ENCODE measurements at places on chromosomes 7 and 10.

GRCh38 chr7:26841003-26841739 lies 23.2 kb downstream of the SKAP2 start:
- no peak for DNase-seq

DNA sequence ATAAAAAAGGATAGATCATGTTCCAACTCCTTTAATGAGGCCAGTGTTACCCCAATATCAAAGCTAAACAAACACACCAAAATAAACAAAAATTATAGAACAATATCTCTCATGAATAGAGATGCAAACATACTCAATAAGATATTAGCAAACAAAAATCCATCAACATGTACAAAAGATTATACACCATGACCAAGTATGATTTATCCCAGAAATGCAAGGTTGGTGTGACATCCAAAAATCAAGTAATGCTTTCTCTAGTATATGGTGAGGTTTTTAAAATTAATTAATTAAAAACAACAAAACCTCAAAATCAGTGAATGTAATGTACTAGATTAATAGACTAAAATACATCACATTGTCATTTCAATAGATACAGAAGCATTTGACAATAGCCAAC lies 11.0 kb upstream of the MSMB start:
- DNase-seq = no peak

DNA sequence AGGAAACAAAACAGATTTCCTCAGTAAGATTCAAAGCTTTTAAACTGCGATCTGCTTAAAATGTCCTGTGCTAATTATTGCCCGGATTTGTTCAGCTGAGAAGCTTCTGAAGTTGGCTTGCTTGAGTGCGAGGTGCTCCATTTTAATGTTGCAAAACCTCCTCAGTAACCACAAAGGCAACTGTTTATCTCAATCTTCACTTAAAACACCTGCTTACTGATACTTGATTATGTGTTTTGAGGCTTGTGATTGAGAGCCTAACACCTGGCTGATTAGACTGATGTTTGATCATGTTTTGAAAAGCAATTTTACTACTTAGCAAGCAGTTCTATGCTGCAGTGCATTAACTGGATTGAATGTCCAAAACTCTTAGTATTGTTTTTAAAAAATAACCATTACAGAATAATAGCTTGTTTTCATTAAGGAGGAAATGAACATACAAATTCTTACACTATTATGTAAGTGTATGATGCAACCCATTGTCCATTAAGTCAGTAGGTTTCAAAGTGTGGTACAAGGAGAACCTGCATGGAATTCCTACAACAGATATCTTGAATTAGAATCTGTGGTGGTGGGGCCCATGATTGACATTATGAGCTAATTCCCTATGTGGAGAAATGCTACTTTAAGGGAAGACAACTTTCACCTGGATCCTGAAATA lies 96.9 kb upstream of the FAM180A start:
- no peak for DNase-seq

- no peak for DNase-seq
Observed at GRCh38 chr7:112782498-112782897, 7.7 kb downstream of the TMEM168 start.

DNA sequence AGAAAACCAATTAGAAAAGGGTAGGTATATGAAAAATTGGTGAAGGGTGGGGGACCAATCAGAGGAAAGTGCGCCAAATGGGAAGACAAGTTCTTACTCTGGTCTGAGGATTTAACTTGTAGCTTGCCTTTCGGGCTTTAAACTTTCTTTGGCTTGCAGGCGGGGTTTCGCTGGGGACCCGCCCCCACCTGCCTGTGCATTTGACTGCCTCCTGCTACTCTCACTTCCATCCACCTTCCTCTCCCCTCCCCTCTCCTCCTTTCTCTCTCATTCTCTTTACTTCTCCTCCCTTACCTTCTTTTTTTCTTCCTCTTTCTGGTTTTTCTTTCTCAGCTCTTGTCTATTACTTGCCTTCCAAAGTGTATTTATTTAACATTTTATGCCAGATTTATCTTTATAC lies 278.8 kb downstream of the DNAJB9 start:
- no peak for DNase-seq

DNA sequence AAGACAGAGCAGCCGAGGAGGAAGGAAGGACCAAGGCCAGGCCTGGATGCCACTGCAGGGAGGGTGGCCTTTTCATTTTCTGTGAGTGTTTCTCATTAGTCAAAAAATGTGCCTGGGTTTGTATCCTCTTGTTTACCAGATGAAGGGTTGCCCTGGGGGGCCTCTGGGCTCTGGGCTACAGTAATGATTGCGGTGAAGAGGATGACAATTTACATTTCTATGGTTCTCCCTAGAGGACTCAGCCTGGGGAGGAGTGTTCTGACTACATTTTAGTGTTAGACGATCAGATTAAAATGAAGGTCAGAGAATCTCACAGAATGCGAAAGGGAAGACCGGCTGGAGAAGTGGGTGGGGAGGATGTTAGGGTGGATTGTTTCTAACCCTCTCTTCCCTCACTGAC lies 108.0 kb upstream of the KMT2C start:
- DNase-seq = no peak

GRCh38 chr7:2818121-2818520 lies 26.0 kb downstream of the GNA12 start:
- no peak for DNase-seq

- DNase-seq = no peak
Observed at GRCh38 chr10:9535744-9536143, 1481.3 kb downstream of the GATA3 start.

GRCh38 chr10:78830976-78831375 lies 237.8 kb upstream of the ZMIZ1 start:
- DNase-seq = no peak

- DNase-seq = no peak
Observed at GRCh38 chr7:641269-641671, 85.2 kb upstream of the DNAAF5 start.

- no peak for DNase-seq
Observed at GRCh38 chr7:67781841-67782240, 785.2 kb downstream of the TYW1 start.

GRCh38 chr7:34928560-34928959 lies 108.7 kb downstream of the DPY19L1 start:
- no peak for DNase-seq

DNA sequence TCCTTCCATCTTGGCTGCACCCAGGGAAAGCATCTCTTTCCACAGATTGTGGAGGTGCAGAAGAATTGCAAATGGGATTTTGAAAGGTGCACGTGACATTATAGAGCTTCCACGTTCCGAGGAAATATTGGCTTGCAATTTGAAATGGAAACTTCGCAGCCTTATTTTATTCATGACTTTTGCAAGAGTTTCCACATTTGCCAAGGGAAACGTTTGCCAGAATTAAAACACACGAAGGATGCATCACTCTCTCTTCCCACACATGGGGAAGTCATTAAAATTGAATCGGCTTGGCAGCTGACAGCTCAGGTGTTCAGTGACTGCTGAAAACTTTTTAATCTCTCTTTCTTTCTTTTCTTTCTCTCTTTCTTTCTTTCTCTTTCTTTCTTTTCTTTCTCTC lies 475.4 kb upstream of the IGFBP3 start:
- DNase-seq = no peak

DNA sequence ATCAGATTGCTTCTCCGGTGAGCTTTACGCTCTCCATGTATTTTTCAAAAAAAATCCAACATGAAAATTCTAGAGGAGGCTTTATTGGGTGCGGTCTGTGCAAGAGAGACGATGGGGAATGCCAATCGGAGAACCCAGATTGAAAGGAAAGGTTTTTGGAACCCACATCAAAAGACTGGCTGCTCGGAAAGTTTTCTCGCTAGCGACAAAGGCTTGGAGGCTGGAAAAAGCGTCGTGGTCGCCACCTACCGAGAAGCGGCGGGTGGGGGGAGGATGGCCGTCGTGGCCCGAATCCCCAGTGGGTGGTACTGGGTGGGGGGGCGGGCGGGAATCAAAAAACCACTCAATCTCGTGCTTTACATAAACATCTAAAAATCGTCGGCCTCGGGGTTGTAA lies 1.1 kb upstream of the GTF2I start:
- peak; percentile 62 for DNase-seq

DNA sequence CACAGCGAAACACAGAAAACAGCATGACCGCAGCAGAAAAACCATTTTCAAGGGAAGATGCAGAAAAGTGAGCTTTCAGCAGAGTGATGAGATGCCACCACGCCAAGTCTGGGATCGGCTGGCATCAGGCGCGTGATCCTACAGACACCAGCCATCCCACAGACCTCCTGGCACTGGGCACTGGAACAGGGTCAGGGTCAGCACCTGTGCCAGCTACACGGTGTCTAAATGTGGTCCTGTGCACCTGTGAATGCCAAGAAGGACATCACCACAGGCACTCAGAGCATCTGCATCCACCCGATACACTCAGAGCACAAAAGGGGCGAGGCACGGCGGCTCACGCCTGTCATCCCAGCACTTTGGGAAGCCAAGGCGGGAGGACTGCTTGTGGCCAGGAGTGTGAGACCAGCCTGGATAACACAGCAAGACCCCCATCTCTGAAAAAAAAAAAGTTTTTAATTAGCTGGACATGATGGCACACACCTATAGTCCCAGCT lies 31.5 kb downstream of the STK32C start:
- no peak for DNase-seq

GRCh38 chr10:48691812-48692528 lies 7.3 kb downstream of the WDFY4 start:
- DNase-seq = no peak

DNA sequence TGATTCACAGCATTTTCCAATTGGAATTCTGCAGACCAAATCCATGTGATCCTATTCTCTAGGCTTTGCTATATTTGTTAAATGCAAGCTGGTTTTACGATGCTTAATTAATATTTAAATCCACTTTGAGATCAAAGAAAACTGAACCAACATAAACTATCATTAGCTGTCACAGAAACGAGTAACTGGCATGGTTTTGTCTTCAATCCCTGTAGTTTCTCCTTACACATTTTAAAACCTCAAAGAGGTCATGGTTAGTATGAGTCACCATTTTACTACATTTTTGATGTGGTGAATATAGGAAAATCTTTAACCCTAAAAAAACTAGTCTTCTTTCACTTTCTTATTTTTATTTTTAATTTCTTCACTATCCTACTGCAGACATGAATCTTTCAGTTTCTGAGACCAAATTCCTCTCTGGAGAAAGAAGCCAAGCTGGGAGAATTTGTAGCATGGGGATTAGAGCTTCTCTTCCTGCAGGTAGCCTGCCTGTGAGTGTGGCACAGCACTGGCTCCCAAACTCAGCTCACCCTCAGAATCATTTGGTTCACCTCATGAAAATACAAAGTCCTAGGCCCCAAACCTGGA lies 8.7 kb upstream of the LIPM start:
- peak; percentile 45 for DNase-seq

DNA sequence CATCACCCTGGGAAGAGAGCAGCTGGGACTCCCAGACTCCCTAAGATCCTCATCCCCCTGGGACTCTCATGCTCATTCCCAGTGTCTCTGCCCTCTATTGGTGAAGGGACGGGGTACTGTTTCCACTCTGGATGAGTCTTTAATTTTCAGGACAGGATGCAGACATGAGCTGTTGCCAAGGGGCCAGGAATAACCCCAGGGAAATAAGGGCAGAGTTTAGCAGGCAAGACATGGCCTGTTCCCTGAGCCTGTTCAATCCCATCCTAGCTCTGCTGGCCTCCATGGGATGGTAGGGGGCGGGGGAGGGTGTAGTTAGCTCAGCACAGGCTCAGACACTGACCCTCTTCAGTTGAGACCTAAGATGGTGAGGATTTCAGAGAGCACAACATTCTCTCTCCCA lies 14.0 kb downstream of the C10orf105 start:
- DNase-seq = no peak

DNA sequence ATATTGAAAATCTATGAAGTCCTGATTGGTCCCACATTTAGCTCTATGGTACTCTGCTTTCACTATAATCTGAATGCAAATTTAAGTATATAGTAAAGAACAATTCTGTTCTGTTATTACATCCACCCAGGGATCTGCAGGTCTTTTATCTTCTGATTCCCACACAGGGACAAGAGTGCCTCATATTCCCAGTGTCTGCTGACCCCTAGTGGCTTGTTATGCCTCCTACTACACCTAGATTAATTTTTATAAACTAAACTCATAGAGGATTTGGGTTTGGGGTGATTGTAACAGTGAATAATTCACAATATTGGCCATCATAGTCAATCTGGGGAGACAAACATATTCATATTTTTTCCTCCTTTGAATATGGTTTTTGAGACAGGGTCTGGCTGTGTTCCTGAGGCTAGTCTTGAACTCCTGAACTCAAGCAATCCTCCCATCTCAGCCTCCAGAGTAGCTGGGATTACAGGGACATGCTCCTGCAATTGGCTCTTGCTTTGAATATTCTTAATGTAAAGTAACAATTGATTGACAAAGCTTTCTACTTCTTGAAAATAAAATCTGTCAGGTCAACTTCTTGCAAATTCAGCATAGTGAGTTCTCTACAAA lies 282.1 kb downstream of the KCND2 start:
- DNase-seq = no peak

DNA sequence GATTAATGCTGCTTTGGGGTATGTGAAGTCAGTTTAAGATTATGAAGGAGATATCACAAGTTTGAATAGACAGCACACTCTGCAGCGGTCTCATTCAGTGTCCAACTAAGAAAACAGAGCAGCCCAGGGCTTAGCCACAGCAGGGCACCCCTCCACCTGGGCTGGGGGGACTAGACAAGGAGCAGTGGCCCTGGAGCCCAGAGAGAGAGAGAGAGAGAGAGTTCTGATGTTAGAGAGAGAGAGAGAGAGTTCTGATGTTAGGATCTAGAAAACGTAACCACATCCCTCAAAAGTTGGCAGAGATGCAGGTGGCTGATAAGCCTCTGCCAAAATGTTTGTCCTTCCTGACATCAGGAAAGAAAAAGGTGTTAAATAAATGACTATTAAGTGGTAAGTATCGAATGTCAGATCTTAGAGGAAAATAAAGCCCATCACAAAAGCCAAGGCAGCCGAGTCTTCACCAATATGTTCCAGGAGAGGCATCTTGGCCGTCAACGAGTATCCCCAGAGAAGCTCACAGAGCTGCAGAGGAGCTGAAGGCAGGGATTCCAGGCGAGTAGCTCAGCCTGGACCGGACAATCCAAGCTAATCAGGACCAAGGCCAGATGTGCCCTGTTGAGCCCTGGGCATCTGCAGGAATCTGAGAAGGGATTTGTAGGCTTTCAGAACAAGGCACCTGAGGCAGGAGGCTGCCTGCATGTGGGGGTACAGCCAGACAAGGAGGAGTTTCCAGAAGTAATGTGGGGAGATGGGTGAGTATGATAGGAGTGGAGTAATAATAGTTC lies 150.1 kb upstream of the TCF7L2 start:
- DNase-seq = no peak

GRCh38 chr7:90642978-90643377 lies 46.9 kb downstream of the CDK14 start:
- no peak for DNase-seq

DNA sequence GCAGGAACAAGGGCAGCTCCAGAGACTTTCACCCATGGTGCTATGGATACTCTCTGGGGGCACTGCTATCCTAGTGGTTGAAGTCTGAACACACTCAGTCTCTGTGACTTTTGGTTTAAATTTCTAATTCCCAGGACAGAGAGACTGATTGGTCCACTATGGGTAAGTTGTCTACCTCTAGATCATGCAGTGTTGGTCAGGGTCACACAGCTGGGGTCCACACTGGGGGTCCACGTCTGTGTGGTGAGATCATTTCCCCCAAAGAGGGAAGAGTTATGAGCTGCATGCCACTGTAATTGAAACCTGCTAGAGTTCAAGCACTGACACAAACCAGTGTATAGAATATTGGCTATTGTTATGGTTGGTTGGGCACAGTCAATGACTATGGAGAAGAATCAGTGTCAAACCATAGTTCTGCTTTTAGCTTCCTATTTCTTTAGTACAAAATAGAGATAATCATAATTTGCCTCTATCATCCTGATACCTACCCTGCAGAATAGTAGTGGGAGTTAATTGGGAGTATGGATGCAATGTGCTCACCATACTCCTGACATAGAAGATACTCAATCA lies 101.6 kb downstream of the PRTFDC1 start:
- DNase-seq = no peak

Measured in CD4-positive, alpha-beta T cell treated with Interleukin-4 for 4 hours (primary cell).